ENCODE measurements at places on chromosomes 1 and 21.

DNA sequence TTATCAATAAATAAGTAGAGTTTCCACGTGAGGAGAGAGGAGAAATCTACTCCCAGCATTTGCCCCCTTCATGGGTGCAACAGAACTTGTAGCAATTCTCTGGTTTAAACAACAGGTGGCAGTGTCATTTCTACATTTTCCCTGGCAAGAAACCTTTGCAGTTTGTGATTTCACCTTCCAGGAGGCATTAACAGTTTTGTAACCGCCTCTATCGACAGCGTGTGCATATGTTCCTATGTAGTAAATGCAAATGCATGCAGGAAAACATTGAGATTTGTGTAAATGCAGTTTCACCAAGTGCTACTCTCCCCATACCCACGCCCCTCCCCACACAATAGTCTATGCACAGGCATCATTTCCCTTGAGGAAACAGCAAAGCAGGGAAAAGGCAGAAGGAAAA lies 494.7 kb downstream of the SMYD3 start:
- no peak for DNase-seq

GRCh38 chr1:39671793-39672550 lies at the start of gene NT5C1A:
Gene NT5C1A, minus strand, starts transcription at chr1:39672107. Its CDS starts 69 bp downstream, at chr1:39672038.
- DNase-seq = peak; percentile 81

- no peak for DNase-seq
These were observed 575.5 kb downstream of the PTPRU start for GRCh38 chr1:29811727-29812407.

GRCh38 chr1:229007167-229007566 lies 263.7 kb upstream of the RAB4A start:
- no peak for DNase-seq

DNA sequence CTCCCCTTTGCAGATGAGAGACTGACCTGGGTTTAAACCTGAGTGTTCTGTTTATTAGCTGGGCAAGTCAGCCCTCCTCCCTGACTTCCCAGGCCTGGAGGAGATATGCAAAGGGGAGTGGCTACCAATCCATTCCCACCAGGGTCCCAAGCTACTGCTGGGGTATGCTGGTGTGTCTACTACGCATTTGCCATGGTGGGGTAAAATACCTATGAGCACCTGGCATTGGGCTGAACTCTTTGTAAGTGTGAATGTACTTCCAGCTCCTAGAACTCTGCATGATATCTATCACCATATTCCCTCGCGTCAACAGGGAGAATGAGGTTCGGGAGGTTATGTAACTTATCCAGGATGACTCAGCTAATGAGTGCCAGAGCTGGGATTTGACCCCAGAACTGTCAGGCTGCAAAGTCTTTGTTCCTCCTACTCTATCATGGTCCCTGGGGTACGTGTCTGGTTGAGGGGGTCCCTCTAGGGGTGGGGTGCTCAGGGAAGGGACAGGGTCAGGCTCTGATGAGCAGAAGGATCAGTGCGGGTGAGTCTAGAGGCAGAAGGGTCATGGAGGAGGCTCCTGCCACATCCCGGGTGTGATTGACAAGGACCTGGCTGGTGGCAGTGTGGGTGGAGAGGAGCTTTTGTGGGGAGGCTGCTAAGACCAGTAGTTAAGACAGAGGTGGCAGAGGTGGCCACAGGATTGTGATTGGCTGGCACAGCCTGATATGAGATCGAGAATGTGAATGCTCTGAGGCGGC lies 16.7 kb downstream of the AMPD2 start:
- DNase-seq = no peak

DNA sequence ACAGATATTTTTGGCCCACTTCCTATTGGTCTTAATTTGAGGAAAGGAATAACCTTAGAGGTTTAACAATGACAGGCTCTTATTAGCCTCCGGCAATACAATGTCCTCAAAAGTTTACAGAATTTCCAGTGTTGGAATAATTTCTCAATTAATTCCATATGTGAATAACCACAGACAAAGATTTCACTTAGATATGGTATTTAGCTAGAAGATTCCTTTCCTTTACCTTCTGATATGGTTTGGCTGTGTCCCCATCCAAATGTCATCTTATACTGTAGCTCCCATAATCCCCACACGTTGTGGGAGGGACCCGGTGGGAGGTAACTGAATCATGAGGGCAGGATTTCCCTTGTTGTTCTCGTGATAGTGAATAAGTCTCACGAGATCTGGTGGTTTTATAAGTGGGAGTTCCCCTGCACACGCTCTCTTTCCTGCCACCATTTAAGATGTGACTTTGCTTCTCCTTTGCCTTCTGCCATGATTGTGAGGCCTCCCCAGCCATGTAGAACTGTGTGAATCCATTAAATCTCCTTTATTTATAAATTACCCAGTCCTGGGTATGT lies 54.9 kb upstream of the RGS7 start:
- no peak for DNase-seq

DNA sequence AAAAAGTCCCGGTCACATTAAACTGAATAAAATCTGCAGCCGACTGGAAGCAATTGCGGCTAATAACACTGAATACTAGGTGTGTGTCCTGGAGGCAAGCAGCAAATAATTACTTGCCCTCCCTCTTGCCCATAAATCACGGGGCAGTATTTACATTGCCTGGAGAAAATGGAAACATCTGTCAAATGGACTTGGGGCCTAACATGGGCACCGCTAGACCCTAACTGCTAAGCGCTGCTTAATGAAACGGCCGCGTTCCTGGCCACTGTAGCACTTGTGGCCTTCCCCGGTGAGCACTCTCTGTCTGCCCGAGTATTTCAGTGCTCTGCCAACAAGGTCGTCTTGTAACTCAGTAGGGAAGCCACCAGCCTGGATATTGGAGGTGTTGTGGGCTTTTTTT lies 23.9 kb upstream of the KNCN start:
- DNase-seq = no peak

GRCh38 chr1:23745515-23745914 lies 2.2 kb downstream of the ELOA start:
- DNase-seq = no peak

- DNase-seq = no peak
These were observed 7.9 kb downstream of the MAP10 start for GRCh38 chr1:232813097-232813496.

GRCh38 chr1:59730759-59731478 lies 83.8 kb upstream of the HOOK1 start:
- DNase-seq = no peak

DNA sequence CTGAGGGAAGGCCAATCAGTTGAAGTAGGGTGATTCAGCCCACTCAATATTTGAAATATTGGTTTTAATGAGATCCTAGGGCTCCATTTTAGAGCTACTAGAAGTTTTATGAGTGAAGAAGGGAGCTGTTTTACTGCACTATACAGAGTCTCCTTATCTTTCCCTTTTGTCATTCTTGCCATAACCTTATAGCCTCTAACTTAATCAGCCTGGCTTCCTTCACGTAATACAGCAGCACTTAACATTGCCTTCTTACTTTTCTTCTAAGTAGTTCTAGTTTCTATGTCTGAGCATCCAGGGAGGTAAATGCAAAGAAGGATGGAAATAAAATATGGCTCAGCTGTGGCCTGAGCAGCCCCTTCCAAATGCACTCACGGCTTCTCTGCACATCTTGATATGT lies 299.3 kb downstream of the KIF26B start:
- no peak for DNase-seq

DNA sequence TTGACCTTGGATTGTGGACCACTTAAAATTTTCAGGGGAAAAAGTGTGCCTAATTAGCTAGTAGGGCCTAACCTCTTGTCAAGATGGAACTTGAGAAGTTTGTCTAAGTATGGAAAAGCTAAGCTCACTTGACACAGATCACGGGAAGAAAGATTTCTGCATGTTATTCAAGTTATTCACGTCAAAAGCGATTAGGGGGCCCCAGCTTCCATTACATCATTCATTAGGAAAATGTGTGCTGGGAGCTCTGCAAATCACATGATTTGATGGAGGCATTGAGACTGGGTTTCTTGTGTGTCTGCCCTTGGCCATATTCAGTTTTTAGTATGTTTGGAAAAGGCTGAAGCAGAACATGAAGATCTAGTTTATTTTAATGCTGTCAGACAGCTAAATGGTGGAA lies 15.5 kb upstream of the POGZ start:
- no peak for DNase-seq

- no peak for DNase-seq
These were observed 230.8 kb downstream of the HMCN1 start for GRCh38 chr1:185964946-185965345.

DNA sequence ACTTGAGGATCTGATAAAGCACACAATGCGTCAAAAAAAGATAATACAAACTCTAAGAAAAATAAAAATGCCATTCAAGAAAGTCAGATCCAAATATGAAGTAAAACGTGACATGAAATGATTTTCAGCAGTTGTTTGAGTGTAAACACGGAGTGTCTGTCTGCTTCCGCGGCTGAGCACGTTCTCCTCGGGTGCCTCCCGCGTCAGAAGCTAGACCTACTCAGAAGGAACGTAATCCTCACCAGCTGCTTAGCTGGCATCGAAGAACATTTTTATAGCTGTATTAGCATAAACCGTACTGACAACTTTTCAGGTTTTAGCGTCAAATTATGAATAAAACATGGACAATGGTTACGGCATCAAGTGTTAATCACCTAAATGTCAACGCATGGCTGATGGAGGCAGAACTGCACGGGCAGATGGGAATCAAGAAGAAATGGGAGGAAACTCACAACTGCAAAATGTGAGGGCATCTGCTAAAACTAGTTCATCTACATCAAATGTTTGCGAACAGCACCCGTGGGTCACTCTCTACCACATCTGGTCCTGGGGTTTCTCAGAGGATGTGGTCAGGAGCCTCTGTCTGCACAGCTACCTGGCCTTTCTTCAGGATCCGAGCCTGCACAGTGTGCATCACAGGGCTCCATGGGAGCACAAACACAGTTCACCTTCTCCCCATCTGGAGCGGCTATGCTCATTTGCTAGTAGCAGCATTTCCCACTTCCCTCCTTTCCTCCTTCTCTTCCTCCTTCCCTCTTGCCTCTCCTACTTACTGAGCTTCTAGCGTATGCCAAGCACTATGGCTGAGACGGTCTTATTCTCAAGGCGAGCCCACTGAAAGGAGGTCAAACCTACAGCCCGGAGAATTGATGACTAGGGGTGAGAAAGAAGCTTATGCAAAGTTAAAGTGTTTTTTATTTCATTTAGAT lies 40.0 kb downstream of the RCAN1 start:
- DNase-seq = no peak

DNA sequence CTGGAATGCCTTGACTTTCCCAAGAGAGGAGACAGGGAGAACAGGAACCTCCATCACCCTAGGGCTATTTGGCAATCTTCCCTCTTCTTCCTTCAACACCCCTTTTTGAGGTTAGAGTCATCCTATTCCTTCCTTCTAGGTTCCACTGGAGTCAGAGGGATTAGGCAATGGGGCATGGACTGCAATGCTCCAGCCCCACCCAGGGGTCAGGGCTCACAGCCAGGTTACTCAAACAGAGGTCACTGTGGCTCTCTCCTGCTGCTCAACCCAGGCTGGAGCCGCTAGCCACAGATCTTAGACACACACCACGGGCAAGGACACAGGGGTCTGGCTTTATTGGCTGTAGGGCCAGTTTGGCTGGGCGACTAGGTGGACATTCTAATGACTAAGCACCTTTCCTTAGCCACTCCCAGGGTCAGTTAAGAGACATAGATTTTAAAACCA lies 145.5 kb upstream of the NRIP1 start:
- no peak for DNase-seq

DNA sequence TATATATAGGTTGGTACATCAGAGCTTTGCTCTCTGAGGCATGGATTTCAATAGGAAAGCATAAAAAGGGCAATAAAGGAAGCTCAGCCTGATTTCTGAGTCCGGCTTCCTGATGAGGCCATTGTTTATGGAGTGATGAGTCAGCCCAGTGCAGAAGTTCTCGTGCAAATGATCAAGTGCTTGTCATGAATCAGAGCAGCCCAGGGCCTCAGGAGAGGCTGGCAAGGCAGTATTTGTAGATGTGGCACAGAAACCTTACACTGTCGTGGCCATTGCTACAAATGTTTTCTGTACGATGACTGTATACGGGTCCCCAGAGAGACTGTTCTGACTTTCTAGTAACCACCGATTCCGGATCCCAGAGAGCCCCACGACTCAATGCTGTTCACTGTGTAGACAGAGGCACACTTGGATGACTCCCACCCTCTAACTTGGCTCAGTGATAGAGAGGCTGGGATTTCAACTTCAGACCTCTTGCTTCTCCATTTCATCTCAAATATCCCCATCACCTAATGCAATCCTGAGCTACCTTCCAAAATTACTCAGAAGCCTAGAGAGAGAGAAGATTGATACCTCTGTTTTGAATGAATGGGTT lies 26.8 kb downstream of the UMODL1 start:
- no peak for DNase-seq

DNA sequence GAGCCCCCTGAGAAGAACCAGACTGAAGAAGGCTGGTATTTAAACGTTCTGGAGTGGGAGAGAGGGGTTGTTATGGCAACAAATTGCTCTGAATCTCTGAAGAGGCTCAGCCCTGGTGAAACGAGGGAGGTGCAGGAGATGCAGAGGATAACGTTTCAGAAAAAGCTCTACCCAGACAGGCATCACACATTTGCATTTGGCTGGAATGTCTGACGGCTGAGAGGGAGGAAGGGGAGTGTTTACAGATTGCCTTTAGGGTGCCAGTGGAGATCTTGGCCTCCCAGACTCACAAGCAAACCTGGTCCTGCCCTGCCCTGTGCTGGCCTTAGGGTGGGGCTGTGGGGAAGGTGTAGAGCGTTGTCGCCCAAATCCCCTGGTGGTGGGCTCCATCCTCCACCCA lies 169.0 kb upstream of the AJAP1 start:
- DNase-seq = no peak

DNA sequence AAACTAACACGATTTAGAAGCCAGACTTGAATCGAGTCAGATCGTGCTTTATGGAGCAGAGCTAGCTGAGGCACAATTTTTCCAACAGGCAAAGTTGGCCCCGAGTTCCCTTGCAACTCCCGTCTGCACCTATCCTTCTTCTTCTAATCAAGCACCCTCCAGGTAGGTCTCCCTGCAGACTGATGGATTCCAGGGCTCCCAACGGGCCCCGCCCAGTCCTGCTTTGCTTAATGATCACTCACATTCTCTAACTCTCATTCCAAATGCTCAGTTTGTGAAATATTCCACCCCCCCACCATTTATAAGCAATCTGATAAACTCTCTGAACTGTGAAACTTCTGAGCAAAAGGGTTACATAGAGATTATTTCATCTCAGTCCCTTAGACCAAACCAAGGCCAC lies 119.6 kb downstream of the SLC30A10 start:
- no peak for DNase-seq

- DNase-seq = no peak
These were observed 68.6 kb upstream of the COG2 start for GRCh38 chr1:230573658-230574057.

- DNase-seq = no peak
These were observed 2.6 kb downstream of the RSPH1 start for GRCh38 chr21:42493109-42494060.

- DNase-seq = no peak
These were observed 96.0 kb downstream of the ESRRG start for GRCh38 chr1:216627252-216627651.

- no peak for DNase-seq
These were observed 200.6 kb downstream of the SMYD3 start for GRCh38 chr1:246306415-246307037.

- no peak for DNase-seq
These were observed 359.3 kb downstream of the ADGRL2 start for GRCh38 chr1:82160036-82160435.

GRCh38 chr1:176994931-176995596 lies 169.4 kb downstream of the ASTN1 start:
- no peak for DNase-seq

All from GM12892 (cell line).